ENCODE measurements at places on chromosomes 5 and 9.

DNA sequence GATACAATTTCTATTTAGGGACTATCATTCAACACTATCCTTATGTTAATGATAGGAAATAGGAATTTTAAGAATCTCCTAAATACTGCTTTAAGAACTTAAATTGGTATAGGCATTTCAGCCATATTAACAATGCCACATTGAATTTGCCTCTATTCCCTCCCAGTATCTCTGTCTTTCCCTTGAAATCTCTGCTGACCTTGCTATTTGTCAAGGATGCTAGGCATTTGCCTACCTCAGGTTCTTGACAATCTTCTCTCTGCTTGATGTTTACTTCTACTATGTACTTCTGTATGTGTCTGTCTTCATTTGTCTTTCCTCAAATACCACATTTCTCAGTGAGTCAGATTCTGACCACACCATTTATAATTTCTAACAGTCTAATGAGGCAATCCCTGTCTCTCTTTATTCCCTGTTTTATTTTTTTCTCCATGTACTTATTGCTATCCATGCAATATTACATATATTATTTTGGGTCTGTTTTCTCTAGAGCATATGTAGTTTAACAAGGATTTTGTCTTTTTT lies 1461.4 kb upstream of the CDH9 start:
- DNase-seq = no peak

GRCh38 chr9:95822015-95822414 lies 53.5 kb upstream of the ERCC6L2 start:
- no peak for DNase-seq

GRCh38 chr9:122197426-122197825 lies 31.3 kb downstream of the LHX6 start:
- DNase-seq = no peak

GRCh38 chr5:159571501-159572244 lies 241.4 kb upstream of the IL12B start:
- no peak for DNase-seq

DNA sequence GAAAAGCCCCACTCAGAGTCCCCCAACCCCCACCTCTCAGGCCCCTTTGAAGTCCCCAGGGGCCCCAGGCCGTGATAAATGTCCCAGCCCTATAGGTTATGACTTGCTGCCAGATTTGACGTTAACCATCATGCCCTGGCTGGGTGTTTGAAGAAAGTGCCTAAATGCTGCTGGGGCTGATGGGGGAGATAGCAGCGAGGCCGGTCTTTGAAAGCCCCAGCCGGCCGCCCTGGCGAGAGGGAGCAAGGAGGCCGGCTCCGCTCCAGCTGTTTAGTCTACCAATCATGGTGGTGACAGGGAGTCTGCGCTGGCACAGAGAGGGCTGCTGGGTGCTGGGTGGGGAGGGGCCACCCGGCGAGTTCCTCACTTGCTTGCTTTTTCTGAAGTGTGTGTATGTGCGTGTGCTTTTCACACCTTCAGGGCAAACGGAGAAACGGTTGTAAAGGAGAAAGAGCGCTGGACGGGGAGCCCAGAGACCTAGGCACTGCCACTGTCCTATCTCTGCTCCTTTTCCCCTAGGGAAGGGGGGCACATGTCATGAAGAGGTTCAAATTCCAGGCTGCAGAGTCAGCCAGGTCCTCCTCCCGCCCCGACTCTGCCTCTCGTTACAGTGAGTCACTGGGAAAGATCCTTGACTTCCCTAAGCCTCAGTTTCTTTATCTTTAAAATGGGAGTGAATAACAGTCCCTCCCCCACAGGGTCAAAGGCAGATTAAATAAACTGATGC lies 126.1 kb upstream of the HAND1 start:
- DNase-seq = no peak

DNA sequence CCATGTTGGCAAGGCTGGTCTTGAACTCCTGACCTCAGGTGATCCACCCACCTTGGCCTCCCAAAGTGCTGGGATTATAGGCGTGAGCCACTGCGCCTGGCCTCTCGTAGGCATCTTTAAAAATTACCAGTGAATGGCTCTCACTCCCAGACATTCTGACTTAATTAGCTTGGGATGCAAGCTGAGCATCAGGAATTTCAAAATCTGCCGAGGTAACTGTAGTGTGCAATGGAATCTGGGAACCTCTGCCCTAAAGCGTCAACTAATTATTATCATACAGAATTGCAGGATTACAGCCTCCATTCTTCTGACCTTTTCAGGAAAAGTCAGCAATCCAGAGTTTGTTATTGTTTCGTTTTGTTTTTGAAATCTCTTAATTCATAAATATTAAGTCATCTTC lies 213.4 kb upstream of the DMAC1 start:
- no peak for DNase-seq

GRCh38 chr5:98570010-98570409 lies 203.5 kb upstream of the RGMB start:
- no peak for DNase-seq

DNA sequence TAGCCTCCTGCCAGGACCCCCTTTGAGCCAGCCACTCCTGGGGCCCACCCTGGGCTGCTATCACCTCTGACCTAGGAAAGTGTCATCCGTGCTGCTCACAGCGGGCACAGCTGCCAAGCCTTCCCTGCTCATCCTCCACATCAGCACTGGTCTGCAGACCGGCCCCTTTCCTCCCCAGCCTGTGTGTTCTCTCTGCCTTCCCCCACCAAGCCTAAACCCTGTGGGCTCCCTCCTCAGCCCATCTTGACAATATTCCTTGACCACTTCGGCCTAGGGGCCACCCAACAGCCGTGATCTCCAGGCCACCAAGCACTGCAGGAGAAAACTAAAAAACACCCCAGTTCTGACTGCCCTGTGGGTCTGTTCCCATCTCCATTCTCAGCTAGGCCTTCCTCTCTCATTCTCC lies 135.1 kb downstream of the DAB2IP start:
- no peak for DNase-seq

GRCh38 chr9:114266969-114267368 lies 55.9 kb upstream of the ORM1 start:
- DNase-seq = no peak

DNA sequence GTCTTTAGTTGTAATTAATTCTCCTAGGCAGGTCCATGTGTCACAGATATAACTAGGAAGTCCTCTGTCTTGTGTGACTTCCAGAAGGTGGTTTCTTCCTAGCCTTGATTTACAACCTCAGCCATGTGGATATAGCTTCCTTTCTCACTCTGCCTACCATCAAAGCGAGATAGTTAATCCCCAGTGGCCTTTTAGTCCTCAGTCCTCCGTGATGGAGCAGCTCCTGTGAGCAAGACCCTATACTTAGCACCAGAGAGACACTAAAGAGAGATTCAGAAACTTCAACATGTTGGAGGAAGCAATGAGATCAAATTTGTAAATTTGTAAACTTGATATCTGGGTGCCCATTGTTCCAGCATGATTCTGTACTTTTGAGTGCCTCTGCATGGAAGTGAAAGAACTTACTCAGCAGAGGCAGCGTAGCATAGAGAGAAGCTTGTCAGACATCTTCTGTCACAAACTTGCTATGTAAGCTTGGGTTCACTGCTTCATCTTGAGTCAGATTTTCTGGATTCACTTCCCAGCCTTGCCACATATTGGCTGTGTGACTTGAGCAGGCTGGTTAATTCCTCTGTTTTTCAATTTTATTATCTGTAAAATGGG lies 170.2 kb upstream of the NR3C1 start:
- no peak for DNase-seq

DNA sequence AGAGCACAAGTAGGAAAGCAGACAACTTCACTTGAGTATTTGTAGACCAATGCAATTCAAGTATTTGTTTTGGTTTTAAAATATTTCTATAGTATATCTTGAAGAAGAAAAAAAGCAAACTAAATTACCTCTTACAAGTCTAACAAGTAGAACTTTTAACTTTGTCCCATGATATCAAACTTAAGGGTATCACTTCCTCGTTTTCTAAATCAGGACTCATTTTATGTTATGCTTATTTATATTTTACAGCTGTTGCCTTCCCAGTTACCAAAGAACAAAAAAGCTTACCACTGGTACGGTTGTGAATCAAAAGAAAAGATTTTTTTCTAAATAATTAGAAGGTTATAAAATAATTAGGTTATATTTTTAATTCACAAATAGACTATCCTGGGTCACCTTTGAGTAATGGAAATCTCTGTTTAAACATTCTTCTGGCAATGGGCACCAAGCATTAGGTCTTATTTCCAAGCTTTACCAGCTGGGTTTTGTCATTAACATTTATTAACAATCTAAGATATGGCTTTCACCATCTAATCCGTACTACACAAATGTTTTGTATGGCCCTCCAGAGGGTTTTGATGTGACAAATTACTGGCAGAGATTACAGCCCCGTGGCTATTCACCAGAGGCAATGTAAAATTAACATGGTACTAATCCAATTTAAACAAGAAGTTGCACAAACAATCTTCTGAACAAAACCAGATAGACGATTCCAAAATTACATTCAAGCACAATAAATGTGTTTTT lies 63.6 kb downstream of the CEP120 start:
- DNase-seq = no peak

GRCh38 chr5:33105521-33105941 lies 335.2 kb upstream of the TARS1 start:
- DNase-seq = no peak

DNA sequence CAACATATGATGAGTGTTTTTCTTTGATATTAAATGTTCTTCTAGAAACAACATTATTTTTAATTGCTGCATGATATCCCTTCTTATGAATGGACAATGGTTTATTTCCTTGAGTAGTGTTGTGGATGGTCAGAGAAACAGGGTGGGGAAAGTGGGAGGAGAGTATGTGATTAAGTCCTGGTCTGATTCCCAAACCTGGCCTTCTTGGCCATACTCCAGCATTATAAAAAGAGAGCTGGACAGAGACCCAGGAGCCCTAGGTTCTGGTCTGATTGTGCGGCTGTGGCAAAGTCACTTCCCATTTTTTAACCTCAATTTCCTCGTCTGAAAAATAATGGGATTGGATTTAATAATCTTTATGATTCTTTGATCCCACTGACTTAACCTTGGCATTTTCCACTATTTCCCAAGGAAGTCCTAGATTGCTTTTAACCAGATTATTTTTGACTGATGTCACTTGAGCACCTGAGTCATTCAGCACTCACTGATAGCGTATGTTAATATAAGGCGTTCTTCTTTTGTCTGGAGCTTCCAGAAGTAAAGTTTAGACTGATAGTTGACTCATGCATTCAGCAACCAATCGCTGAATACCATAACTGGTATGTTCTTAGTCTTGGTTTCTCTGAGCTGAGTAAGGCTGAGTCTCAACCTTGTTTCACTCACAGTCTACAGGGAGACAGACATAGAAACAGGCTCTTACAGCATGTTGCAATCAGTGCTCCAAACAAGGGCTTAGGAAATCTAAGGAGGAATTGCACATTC lies 26.2 kb downstream of the OSMR start:
- DNase-seq = no peak

DNA sequence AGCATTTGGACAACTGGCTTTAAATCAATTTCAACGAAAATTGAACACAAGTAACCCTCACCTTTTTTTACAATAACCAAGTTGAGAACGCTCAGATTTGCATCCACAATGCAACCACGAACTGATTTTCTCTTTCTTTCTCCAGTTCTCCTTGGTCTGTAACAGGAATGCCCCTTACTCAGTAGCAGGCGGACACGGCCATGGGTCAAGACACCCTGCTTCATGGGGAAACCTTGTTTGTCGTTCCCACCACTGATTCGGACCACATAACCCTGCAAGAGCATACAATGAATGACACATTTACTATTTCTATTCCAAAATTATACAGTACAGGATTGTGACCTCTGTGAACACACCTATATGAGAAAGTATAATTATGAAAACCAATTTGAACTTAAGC lies 1.4 kb downstream of the RPS6 start:
- DNase-seq = no peak

DNA sequence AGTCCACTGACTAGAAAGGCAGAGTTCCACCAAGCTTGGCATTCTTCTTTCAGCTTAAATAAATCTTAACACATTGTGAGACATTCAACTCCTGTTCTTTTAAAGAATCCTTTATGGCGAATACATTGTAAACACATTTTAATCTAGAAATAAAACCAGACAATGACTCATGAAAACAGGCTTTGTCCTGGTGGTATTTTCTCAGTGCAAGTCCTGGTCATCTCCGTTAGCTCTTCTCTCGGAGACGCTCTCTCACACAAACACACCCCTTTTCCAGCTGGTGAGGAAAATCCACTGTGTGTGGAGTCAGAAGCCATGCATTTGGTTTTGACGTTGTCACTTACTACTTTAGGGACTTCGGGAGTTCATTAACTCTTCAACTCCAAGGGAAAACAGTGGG lies 140.4 kb downstream of the AUH start:
- no peak for DNase-seq

DNA sequence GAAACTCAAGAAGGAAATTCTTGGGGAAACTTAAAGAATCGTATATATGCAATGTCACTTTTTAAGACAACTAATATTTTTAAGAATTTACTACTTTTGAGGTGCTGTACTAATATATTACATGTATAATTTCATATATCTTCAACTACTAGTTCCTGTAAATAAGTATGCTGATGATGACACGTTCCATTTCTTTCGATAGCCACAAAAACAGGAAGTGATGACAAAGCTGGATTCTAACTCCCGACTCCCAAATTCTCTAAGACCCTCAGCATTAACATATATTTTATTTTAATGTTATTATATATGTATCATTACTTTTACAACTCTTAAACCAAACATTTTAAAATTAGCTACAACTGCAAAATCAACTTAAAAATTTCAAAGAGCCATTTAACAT lies 74.8 kb downstream of the STK32A start:
- no peak for DNase-seq

DNA sequence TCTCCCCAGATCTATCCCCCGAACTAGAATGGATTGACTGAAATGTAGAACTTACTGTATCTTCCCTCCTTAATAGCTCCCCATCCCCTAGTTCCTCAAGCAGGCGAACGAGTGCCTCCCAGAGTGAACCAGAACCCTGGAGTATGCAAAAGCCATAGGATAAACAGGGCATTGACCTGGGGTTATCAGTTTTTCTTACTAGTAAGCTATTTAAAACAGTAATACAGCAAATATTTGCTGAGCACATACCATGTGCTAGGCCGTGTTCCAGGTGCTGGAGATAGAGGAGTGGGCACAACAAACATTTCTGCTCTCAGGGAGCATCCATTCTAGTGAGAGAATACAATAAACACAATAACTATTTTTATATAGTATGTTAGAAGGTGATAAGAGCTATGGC lies 1.8 kb downstream of the SKP2 start:
- no peak for DNase-seq

DNA sequence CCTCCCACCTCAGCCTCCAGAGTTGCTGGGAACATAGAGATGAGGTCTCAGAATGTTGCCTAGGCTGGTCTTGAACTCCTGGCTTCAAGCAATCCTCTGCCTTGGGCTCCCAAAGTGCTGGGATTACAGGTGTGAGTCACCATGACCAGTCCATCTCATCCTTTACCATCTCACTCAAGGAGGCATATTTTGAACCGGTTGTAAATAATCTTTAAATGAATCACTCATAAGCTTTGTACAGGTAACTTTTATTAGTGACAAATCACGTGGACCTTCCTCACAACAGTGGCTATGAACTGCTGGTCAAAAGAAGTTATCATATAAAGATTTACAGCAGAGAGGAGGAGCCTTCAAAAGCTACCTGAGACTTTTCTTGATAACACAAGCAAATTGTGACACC lies 70.7 kb downstream of the RFK start:
- no peak for DNase-seq

GRCh38 chr5:76406014-76406413 lies 2.9 kb downstream of the IQGAP2 start:
- no peak for DNase-seq

Data from mesothelial cell of epicardium (in vitro differentiated cells).